ENCODE measurements at places on chromosomes 6 and 20.
A peak's percentile ranks its signal among the peaks of the same experiment; 100 is the strongest.

DNA sequence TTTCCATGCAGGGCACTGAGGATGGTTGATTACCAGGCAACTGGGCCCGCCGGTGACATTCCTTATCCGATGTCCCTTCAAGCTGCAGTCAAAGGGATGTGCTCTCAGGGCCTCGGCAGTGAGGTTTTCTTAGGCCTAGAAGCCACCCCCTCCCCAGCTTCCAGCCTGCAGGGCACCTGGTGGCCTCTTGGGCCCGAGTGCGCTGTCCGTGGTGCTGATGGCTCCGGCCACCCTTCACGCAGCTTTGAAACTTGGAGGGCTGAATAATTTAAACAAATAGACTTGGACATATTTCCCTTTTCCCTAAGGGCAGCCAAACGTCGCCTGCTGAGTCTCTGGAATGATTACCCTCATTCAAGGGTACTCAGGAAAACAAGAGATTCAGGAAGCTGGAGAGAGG lies 8.9 kb upstream of the MLN start:
- DNase-seq, result peak; percentile 62

- no peak for DNase-seq
These were observed 42.1 kb downstream of the GMDS start for GRCh38 chr6:2203264-2203663.

DNA sequence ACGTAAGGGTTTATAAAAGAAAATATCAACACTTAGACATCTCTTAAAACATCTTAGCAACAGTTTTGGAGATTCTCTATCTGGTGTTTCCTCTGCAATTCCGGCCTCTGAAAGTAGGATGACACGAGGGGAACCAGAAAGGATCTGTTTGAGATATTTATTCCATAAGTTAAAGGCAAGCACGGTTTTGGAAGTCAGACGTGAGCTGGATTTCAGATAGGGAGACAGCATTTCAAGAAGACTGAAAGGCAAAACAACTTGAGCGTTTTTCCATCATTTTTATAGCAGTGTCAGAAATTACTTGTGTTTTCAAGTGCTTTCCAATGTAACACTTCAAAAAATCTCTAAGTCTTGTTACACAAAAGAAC lies 52.9 kb upstream of the BTN3A2 start:
- no peak for DNase-seq

GRCh38 chr6:39714802-39715201 lies 10.4 kb downstream of the KIF6 start:
- no peak for DNase-seq

DNA sequence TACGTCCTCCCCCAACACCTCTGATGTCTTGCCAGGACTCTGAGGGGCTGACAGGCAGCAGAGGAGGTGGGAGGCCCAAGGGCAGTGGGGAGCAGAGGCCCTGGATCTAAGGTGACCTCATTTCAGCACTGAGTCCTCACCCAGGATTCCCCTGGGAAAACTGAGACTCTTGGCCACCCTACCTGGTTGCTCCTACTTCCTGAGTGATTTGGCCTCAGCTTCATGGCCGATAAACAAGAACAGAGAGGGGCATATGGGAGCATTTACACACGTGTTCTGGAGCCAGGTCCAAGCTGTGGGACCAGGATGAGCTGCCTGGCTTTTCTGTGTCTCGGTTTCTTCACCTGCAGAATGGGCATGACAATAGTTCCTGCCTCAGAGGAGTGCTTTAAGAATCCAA lies 133.8 kb downstream of the ANKRD60 start:
- DNase-seq, result peak; percentile 7

GRCh38 chr6:156707818-156708217 lies 69.4 kb upstream of the ARID1B start:
- DNase-seq, result no peak

DNA sequence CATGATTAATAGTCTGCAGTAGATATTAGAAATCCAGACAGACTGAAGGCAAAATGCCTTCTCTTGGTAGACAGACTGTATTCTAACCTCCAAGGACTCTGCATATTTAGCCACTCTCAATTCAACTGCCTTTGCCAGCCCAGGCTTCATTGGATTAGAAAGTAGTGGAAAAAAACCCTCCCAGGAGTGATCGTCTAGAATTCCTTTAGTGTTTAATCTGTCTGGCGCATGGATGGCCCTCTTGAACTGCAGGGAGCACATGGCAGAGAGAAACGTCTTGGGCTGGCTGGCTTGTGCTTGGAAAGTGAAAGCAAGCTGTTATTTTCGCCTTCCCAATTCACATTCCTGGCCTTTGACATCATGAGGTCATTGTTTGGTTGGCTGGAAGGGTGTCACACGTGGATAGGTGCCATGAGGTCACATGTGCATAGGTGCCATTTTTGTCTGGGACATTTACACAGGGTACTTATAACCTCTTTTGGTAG lies 30.9 kb upstream of the NEDD9 start:
- DNase-seq, result no peak

DNA sequence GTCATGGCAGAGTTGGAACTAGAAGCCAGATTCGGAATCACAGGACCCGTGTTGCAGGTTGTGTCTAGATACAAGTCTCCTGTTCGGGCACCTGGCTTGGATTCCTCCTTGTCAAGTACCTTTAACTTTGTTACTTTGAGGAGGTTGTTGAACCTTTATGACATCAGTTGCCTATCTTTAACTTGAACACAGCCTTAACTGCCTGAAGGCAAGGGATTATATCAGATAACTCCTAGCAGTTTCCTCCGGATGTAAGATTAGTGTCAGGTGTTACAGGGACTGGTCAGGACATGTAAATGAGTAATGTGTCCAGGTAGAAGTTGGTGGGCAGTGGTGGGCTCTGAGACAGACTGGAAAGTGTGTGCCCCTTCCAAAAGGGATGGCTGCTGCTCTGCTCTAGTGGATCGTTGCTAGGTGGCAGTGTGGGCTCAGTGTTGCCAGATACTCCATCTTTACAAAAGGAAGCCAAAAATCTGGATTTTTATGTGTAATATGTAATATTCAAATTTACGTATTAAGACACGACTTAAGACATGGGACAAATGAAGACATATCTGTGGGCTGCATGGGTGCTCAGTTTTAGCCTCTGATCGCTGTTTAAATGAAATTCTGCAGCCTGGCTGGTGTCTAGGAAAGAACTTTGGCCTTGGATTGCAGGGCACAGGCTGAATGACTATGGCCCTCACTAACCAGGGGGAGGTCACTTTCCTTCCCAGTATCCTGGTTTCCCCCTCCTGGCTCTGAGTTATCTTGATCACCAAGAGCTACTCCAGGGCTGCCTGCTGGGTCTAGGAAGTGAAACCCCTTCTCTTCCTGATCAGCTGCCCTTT lies 27.1 kb downstream of the CHMP4B start:
- DNase-seq, result no peak

DNA sequence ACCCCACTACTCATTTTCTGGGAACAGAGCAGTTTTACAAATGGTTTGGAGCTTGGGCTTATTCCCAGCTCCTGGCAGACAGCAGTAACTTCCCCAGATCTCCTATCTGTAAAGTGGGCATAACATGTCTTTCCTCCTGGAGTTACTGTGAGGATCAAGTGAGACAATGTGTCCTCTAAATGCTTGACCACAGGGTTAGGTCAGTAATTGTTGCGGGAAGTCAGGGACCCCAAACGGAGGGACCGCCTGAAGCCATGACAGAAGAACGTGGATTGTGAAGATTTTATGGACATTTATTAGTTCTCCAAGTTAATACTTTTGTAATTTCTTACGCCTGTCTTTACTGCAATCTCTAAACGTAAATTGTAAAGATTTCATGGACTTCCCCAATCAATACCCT lies 15.3 kb upstream of the ZNFX1 start:
- no peak for DNase-seq

GRCh38 chr6:52566853-52567279 lies 10.0 kb downstream of the TRAM2 start:
- no peak for DNase-seq

DNA sequence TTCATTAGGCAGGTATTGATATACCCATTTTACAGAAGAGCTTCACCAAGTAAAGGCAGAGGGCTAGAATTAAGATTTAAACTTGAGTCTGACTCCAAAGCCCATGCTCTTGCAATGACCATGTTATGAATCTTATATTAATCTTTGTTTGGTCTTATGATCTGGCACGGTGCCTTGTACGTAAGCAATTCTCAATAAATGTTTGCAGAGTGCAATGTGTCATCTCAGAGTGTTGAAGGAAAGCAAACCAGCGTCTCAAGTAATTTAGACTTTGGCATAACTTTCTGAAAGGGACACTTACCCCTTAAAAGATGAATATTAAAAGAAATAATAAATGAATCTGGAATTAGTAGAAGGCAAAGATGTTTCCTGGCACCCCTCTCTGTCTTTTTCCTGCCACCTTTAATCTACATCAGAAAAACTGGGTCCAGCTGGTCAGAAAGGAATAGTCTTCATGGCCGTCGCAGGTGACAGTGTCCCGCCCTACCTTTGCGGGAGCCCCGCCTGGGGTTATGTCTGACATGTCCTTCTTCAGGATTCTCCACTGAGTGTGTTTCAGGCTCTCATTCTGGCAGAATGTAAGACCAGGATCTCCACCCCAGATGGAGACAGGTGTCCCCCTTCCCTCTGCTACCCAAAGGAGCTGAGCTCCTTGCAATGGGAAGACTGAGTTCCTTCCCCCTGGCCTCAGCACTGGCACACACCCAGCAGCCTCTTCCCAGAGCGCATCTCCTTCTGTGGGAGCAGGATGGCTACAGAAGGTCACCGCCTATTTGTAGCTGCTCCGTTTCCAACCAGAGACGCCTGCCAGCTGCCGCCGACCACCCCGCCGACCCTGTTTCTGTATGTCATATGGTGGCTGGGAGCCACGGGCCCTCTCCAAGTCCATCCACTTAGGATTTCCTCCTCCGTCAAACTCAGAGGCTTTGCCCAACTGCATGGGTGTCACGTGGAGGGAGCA lies 266.3 kb upstream of the ECI2 start:
- no peak for DNase-seq

DNA sequence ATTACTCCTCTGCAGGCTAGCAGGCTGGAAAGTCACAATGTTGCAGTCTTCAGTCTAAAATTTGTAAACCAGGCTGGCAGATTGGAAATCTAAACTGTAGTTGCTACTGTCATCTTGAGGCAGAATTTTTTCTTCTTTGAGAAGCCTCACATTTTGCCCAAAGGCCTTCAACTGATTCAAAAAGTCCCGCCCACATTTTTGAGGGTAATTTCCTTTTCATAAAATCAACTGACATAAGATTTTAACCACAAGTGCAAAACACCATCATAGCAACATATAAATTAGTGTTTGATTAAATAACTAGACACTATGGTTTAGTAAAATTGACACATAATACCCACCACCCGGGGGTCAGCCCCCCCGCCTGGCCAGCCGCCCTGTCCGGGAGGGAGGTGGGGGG lies 28.4 kb downstream of the HLA-C start:
- DNase-seq, result no peak

- DNase-seq, result no peak
These were observed 120.9 kb downstream of the MCHR2 start for GRCh38 chr6:99873084-99873483.

GRCh38 chr20:6115221-6115895 lies 7.5 kb downstream of the FERMT1 start:
- no peak for DNase-seq

DNA sequence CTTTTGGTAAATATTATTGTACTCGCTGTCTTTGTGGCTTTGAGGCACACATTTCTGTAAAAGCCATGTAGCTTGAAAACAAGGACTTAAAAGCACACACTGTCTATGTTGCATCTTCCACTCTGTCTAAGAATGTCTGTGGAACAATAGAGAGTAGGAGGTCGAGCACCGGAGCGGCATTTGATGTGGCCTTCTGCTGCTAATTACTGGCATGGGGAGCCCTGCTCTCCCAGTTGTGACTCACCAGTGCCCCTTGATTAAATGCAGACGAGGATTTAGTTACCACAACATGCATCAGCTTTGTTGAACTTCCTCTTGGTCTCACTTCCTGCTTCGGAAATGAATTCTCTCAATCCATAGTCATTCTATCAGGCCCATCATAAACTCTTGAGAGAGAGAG lies 680.7 kb upstream of the SLC35B3 start:
- no peak for DNase-seq

GRCh38 chr20:3404402-3404801 lies 3.1 kb downstream of the DNAAF9 start:
- DNase-seq, result no peak

All from stimulated activated CD8-positive, alpha-beta memory T cell treated with anti-CD3 and anti-CD28 coated beads, Interleukin-4, amount 100 ng/mL, for 48 hours (primary cell).